GM06990 (cell line): ENCODE measurements at places on chromosomes 4 and X.

DNA sequence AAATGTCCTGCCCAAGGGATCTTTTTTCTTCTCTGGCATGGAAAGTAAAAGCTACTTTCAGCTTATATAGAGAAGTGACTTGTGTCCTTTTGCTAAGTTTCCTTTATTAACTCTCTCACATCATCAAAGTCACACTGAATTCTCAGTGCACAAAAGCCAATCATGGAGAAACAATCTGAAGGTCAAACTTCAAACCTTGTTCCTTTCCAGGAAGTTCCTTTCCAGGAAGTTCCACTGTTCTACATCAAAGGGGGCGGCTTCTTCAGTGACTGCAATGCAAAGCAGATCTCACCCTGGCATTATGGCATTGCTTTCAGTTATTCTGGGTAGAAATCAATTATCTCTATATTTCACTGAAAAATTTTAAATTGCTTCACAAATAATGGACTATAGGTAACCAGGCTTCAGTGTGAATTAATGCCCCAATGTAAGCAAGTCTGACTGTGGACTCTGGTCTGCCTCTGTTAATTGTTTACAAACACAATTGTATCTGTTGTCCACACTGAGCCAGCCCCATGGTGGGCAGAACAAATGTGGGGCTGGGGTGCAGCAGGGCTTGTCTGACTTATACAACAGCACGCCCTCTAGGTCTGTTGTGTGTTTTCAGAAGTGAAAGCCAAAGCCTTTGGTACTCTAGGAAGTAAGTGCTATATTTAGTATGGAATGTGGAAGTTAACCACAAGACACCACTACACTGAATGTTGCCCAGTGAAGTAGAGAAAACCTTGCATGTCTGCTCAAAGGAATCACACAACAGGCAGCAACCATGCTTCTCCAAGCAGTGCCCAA, 98.8 kb downstream of the CDS1 start:
- no peak for DNase-seq

DNA sequence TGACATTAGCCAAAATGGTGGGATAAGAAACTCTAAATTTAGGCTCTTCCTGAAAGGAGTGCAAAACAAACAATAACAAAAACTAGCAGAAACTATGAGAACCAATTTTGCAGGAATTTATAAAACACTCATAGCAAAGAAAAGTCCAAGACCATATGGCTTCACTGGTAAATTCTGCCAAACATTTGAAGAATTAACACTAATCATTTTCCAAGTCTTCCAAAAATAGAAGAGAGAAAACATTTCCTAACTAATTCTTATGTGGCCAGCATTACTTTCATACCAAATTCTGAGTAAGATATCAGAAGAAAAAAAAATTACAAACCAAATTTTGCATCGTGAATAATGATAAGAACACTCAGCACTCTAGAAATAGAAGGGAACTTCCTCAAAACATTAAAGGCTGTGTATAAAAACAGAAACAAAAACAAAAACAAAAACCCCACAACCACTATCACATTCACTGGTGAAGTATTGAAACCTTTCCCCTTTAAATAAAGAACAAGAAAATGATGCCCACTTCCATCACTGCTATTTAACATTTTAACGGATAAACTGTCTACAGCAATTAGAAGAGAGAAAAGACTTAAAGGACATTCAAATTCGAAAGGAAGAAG, 524.3 kb upstream of the GALNTL6 start:
- DNase-seq: no peak

GRCh38 chrX:54811301-54811885, 3.8 kb downstream of the MAGED2 start:
- no peak for DNase-seq

DNA sequence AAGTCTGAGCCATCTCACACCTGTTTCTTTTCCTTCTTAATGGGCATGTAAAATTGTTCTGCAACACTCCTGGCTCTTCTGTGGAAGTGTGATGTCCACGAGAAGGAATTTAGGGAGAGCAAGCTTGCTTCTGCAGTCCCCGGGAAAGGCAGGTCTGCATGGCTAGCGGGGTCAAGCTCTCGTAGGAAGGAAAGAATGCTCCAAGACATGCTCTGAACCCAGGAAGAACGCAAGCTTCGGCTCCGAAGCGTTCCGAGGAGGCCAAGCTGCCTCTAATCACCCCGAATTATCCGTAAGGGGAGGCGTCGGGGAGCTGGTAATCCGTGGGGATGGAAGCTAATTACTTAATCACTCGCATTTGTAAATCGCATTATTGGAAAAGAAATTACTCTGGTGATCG, 177.7 kb downstream of the CRLF2 start:
- DNase-seq: no peak

DNA sequence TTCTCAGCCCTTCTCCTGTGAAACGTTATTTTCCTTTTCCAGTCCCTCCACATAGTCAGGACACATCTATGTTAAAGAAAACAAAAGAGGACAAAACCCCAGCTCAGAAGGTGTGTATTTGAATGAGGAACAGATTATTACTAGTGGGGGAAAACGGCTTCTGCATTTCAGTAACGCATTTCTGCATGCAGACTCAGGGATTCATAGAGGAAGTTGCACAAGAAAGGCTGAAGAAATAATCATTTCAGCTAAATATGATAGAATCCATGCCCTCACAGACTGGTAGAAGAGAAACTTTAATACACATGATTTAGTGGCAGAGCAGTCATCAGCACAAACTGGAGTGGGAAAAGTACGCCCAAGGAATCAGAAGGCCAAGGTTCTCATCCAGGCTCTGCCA, 270.8 kb upstream of the FGF13 start:
- DNase-seq: no peak
